ENCODE measurements at places on chromosomes 11 and 22.
A peak's percentile ranks its signal among the peaks of the same experiment; 100 is the strongest.

DNA sequence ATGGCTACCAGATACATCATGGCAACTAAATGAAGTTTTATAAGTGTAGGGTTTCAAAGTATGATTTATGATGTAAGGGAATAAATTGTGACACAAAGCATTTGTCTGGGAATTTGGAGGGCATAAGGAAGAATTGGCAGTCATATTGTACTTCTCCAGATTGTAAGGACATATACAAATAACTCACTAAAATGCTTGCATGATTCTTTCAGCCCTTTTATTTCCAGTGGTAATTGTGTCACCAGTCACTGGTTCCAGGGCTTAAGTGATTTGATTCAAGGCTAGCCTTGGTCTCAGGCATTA lies 299.4 kb upstream of the ANO5 start:
- DNase-seq: no peak

- DNase-seq: no peak
Measured at GRCh38 chr22:24005201-24005600, at the start of gene GSTT4. TSS of gene GSTT4 (minus strand) at chr22:24005453. CDS start at chr22:24005356, 97 bp downstream.

DNA sequence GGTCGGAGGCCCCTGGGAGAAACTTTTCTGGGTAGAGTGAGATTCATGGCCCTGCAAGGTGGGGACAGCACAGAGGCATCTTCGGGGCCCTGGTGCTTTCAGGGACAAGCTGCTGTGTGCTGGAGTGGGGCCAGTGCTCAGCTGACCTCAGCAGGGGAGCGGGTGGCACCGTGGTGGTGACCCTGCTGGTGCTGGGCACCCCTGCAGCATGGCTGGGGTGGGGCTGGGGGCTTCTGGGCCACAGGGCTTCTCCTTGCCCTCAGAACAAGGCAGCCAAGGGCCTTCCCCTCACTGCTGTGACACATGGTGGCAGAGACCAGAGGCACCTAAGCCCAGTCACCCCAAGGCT lies 24.9 kb upstream of the GNB1L start:
- DNase-seq: no peak

DNA sequence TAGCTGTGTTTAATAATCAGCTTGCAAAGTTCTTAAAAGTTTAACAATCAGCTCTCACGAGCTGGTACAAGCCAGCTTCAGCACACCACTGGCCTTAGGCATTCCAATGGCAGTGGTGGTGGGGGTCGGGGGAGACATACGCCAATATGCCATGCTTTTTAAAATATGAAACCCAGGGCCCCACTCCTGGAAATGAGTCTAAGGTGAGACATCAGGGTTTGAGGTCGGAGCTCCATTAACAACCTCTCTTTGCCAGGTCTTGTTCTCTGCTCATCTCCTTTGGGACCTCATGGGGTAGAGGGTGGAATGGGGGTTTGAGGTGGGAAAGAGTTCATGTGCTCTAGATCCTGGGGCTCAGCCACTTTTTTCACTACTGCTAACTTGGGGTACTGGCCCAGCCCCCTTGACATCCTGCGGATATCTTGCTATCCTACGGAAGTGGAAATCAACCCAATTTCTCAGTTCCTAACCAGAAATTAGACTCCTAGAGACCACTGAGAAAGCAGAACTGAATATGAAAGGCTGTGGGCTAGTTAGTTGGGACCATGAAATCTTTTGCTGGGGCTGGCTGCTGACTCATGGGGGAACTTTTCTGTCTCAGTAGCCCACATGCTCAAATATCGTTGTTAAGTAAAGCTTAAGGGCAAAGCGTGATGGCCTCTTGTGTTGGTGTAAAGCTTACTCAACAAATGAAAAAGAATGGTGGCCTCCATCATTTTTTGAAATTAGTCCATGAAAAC lies 90.1 kb downstream of the PDHX start:
- DNase-seq: peak; percentile 22

DNA sequence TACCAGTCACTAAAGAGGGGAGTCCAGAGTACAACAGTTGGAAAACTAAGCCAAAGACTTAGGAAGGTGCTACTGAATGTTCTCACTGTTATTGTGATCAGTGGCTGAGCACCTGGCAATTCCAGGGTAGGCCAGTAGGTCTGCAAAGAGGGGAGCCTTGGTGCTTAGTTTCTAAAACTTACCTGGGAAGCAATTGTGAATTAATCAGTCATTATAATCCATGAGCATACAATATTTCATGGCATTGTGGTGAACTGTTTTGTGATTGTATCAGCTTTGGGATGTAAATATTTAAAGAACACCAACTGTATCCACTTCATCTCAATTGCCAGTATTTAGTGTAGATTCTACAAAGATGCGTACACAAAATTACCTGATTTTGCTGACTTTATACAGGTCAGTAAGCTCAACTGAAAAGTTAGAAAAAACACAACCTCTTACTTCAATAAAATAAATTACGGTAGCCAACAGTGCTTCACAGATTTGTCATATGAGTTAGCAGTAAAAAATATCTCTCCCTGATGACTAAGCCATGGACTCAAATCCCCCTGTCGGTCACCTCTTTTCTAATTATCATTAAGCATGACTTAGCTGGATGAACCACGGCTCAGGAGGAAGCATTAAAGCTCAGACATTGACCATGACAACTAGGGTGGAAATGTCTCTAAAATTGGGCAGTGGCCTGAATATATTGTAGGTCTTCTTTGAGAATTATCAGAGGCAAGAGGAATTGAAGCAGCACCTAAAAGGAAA lies 30.8 kb upstream of the SORL1 start:
- peak; percentile 13 for DNase-seq

- DNase-seq: no peak
Measured at GRCh38 chr11:86118253-86118652, 49.4 kb upstream of the PICALM start.
